ENCODE measurements at places on chromosomes 5 and 9. TPM values are rescaled to one million over a fixed set of nuclear protein-coding genes. Genes with fewer than 3 reads are reported as not detected.

PHF24 gene
- total RNA-seq = 0.16 TPM

DNA sequence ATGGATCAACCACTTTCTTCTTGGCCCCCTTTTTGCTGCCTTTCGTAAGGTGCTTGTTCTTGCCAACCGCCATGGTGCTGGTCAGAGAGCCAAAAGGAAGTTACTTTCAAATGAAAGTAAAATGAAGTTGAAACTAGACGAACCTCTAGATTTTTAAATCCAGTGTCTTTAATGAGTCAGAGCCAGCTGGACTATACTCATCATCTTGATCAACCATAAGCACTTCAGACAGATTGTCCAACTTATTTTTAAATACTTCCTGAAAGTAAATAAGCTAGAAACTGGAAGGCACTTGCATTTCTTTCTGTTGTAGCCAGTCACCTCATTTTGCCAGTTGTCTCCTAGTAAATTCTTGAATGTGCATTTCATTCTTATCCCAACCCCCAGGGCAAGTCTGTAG is 48.9 kb downstream of the JMY start:
- DNase-seq = no peak

OR1K1 gene
- total RNA-seq = not detected

- DNase-seq = no peak
Measured at GRCh38 chr9:33446240-33446945, 1.0 kb downstream of the AQP3 start.

PITX1 gene
- total RNA-seq = 1.5 TPM

DNA sequence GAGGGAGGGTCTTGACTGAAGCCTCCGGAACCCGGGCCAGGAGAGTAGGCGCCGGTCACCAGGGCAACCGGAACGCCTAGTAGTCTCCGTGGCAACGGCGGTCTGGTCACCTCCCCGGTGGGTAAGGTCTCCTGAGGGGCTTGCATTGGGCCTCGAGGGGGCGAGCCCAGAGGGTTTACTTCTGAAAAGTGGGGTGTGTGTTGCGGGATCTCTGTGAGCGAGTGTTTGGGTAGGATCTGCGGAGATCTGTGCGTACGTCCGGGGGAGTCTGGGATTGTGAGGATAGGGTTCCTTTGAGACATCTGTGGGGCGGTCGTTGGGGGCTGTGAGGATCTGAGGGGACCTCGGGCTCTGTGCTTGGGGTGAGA is at the start of gene FAM221B:
Gene FAM221B, minus strand, starts transcription at position 17 of the 368 bp plus-strand sequence. CDS start 2,571 bp downstream, outside the sequence.
- DNase-seq = peak; percentile 19

- peak; percentile 32 for DNase-seq
Measured at GRCh38 chr9:35501946-35502345, 12.0 kb downstream of the RUSC2 start.

MARCOL gene
- total RNA-seq = not detected

SAPCD2 gene
- total RNA-seq = 0.41 TPM

DNA sequence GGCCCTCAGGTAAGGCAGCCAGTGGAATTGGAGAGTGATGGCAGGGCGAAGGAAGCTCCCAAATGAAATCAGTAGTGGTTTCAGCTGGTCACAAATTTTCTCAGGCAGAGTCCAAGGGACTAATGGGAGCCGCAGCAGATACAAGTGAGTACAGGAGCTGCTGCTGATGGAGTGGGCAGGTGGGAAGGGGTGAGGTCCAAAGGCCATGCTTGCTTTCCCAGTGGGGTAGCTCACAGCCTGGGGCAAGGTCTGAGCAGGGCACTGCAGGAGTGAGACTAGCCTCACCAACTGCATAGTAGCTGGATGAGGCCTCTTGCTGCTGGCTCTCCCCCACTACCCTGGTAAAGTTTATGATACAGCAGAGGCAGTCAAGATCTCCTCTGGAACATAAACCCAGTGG is 38.2 kb downstream of the MTAP start:
- no peak for DNase-seq

- DNase-seq = peak; percentile 39
Measured at GRCh38 chr5:91383956-91384300, 811 bp upstream of the ARRDC3 start.

DNA sequence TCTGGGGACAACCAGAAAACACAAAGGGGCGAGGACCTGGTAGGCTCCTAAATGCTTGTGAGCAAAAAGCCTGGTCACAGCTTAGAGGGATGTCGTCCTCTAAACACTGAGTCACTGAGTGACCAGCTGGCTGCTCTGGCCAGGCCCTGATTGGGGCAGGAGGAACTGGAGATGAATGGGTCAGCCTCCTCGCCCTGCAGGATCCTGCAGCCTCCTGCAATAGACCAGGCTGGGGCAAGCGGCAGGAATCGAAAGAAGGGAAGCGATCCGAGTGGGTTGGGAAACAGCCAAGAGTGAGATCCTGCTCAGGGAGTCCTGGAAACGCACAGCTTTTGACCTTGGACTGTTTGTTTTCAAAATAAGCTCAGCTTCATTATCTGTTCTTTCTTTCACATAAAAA is 34.1 kb upstream of the MSX2 start:
- no peak for DNase-seq

DNA sequence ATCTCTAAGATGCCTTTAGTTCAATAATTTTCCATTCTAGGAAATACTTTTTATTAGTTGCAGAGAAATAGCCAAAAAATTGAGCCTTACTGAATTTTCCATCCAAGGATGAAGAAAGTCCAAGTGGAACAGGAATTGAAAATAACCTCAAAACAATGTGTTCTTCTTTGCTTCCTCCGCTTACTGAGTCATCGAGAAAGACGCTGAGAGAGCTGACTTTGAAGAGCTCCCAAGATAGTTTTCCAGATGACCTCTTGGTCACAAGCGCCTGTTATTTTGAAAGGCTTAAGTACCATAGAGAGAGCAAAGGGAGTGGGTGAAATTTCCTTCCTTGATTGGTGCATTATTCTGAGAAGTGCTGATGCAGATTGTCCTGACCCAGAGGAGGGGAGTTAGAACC is 253.5 kb upstream of the ATP10B start:
- peak; percentile 30 for DNase-seq

- DNase-seq = peak; percentile 95
Measured at GRCh38 chr9:6567140-6567591, 78.4 kb downstream of the GLDC start.

- peak; percentile 54 for DNase-seq
Measured at GRCh38 chr5:154191467-154192261, 1.1 kb downstream of the GALNT10 start.

DNA sequence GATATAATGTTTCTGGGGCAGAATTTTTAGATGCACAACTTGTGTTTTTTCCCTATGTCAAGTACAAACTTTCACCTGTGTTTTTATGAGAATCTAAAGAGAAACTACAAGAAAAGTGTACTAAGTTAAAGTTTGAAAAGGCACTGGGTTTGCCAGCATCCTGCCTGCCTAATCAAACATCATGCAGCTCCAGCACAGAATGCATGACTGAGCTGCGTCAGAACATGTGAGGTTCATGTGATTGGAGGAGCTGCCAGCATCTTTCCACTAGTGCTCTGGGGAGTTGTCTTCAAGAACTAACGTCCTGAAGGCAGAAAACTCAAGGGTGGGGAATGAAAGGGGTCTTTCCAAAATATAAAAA is 46.1 kb upstream of the RIC1 start:
- peak; percentile 93 for DNase-seq

SPATA31E1 gene
- not detected for total RNA-seq

GRCh38 chr5:43357067-43357466 is 43.9 kb upstream of the HMGCS1 start:
- no peak for DNase-seq

- DNase-seq = no peak
Measured at GRCh38 chr5:14996997-14997396, 125.4 kb upstream of the ANKH start.

DNA sequence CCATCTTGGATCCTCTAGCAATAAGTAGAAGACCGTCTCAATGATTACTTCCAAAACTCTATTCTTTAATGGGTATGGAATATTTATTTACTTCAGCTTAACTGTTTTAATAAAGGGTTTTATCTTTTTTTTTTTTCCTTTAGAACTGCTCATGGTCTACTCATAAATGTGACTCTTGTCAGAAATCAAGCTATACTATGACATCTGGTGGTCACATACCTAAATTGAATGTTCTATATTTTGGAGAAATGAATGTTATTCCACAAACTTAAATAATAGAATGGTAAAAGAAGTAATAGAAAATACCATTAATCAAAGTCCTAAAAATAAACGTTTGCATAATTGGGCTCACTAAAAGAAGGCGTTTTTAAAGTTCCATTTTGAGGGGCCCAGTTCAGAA is 131.2 kb upstream of the PLCXD3 start:
- DNase-seq = peak; percentile 52

GPX8 gene
- total RNA-seq = 79.7 TPM

DNA sequence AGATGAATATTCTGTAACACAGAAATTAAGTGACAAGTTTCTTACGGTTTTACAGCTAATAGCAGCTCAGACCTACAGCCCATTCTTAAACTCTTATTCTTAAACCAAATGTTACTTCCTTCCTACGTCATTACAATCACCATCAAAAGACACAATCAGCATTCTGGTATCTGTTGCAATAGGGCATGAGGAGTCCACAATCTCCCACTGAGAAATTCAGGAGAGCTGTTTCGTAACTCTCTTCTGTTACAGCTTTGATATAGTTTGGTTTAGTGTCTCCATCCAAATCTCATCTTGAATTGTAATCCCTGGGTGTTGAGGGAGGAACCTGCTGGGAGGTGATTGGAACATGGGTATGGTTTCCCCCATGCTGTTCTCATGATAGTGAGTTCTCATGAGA is 163.4 kb downstream of the GAS1 start:
- peak; percentile 89 for DNase-seq

GRCh38 chr9:134778841-134779411 is 101.7 kb upstream of the FCN2 start:
- DNase-seq = peak; percentile 67

GRCh38 chr9:2473681-2474080 is 147.9 kb upstream of the VLDLR start:
- DNase-seq = no peak

- peak; percentile 99 for DNase-seq
Measured at GRCh38 chr9:16213781-16214515, 656.5 kb downstream of the BNC2 start.

SMIM32 gene
- not detected for total RNA-seq

- DNase-seq = no peak
Measured at GRCh38 chr9:137191691-137192447, 3.4 kb downstream of the SSNA1 start.

GRCh38 chr5:57932761-57933160 is 450.1 kb upstream of the ACTBL2 start:
- no peak for DNase-seq

CSF1R gene
- total RNA-seq = under 0.01 TPM

- DNase-seq = no peak
Measured at GRCh38 chr5:110634475-110634874, 92.0 kb downstream of the TMEM232 start.

DNA sequence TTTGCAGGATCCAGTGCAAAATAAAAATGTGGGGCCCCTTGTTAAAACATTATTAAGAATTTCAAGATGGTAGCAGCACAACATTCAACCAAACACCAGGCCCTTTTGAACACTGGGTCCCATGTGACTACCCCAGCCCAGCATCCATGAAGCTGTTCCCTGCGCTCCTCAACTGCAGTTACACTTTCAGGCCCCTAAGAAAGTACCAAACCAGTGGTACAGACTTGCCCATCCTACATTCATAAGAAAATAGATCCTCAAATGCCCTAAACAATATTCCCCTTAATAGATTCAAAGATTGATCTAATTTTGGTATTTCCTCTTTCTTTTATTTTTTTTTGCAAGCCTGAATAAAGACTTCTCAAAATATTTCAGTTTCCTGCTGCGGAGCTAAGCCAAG is 201.7 kb downstream of the EFNA5 start:
- no peak for DNase-seq

PCDHGA10 gene
- 22.2 TPM for total RNA-seq

PPP6C gene
- 28.0 TPM for total RNA-seq

CACNA1B gene
- total RNA-seq = 0.16 TPM

GRCh38 chr9:112011051-112011620 is 114.5 kb downstream of the UGCG start:
- no peak for DNase-seq

GRCh38 chr5:57915536-57915935 is 432.9 kb upstream of the ACTBL2 start:
- DNase-seq = no peak

KIF24 gene
- total RNA-seq = 0.74 TPM

GPRIN1 gene
- total RNA-seq = 7.1 TPM

- DNase-seq = no peak
Measured at GRCh38 chr5:128636361-128636760, 98.3 kb upstream of the FBN2 start.

GRCh38 chr9:118963674-118964073 is 405.6 kb downstream of the BRINP1 start:
- no peak for DNase-seq

DNA sequence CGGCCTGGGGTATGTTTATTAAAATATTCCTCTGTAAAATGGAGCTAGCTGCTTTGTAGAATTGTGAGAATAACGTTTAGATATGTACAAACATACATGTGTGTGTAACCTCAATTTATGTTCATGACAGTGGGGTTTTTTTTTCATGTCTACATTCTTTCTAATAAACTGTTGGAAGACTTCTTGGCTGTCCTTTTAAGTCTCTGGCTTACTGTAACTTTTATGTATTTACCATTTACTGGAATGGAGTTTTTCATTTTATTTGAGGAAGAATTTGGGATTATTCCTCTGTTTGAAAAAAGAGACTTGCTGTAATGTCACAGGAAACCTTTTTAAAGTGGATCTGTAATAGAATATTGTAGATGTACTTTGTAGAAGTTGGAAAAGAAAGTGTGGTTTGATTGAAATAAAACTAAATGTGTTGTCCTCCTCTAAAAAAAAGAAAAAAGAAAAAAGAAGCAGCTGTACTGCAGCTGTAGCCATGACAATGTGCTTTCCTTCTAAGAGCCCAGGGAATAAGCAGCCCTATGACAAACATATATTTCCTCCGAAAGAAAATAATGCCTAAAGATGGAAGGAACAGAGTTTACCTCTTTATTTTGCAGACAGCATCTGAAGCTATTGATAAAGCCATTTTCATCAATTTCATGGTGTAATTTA is 71.2 kb upstream of the FREM1 start:
- DNase-seq = no peak

- no peak for DNase-seq
Measured at GRCh38 chr9:974996-975739, 1.3 kb upstream of the DMRT3 start.

DNA sequence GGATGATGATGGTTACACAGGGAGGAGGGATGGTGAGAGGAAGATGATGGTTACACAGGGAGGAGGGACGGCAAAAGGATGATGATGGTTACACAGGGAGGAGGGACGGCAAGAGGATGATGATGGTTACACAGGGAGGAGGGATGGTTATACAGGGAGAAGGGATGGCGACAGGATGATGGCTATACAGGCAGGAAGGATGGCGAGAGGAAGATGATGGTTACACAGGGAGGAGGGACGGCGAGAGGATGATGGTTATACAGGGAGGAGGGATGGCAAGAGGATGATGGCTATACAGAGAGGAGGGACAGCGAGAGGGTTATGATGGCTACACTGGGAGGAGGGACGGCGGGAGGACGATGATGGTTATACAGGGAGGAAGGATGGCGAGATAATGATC is 64.1 kb upstream of the FCN1 start:
- no peak for DNase-seq

DNA sequence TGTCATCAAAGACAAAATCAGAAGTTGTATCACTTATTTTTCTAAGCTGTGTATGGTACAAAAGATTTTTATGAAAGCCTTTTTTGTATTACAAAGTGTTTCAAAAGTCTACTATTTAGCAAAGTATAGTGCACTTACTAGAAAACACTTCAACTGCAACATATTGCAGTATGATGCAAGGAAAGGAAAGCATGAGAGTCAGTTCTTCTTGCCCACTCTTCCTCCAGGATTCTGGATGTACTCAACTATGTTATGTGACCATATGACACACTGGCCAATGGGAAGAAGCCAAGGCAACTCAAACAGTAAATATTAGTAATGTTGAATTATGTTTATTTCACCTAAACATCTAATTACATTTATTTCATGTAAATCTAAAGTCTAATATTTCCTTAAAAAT is 49.5 kb upstream of the TYRP1 start:
- peak; percentile 53 for DNase-seq
